Effector memory CD8-positive, alpha-beta T cell (primary cell): ENCODE measurements at places on chromosomes 12 and 14.

- no peak for DNase-seq
Measured at GRCh38 chr12:93011100-93011499, 82.0 kb upstream of the EEA1 start.

DNA sequence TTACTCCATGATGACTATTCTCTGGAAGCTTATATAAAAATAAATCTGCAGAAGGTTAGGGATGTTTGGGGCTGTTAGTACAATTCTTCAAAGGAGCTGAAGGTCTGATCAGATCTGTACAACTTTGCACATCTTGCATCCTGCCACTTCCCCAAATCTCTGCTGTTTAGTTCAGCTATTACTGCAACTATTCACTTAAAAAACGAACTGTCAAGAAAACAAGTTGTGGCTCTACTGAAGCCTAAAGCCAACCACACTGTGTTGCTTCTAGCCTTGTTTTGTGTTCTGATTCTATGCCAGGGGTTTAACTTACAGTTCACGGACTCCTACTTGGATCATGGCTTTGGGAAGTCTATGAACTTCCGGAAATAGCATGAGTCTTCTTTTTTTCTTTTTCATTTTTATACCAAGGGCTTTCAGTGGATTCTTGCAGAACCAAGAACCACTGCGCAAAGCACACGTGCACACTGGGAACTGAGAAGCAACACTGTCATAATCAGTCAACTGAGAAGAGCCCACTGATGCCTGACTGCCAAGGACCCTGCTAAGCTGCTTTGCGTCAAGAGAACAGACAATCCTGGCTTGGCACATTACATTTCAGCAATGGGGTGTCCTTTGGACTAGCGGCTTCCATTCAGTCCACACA, 66.3 kb upstream of the EEA1 start:
- DNase-seq = no peak

DNA sequence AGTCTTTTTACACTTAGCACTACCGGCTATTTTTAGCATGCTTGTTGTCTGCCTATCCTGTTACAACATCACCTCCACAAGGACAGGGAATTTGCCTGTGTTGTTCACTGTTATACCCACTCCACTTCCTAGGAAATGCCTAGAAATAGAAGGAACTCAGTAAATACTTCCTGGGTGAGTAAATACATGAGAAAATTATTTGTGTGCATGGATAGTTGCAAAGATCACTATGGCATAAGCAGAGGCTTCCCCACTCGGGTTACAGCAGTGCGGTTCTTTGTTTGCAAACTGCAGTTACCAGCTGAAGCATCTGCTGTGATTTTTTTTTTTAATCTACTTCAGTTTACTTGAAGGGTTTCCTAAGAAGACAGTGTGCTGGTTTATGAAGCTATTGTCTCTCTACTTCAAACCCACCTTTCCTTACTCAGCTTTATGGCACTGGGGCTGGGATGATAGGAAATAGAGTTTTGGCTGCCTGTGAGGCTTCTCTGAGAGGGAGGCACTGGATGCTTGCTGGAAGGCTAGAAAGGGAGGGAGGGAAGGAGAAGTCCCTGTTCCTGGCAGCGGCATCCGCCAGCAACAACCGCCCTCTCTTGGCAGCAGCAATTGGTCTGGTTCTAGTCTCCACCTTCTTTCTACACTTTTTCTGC, 29.0 kb downstream of the PDE6H start:
- DNase-seq = no peak

GRCh38 chr14:67887478-67887877, 67.9 kb downstream of the RAD51B start:
- no peak for DNase-seq

DNA sequence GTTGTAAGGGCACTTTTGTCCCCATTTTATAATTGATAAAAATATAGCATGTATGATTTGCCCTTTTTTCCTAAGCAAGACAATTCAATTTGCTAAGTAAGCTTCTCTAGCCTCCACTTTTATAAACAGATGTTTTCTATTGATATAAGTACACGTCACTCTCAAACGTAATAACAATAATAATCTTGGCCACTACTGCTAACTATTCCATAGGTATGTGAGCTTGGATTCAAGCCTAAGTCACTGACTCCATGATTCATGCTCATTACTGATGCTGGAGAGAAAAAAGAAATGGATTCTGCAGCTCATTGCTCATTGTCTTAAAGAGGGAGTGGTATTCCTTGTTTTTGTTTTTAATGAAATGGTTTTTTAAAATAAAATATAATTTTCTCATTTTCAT, 661.0 kb downstream of the GALC start:
- no peak for DNase-seq

DNA sequence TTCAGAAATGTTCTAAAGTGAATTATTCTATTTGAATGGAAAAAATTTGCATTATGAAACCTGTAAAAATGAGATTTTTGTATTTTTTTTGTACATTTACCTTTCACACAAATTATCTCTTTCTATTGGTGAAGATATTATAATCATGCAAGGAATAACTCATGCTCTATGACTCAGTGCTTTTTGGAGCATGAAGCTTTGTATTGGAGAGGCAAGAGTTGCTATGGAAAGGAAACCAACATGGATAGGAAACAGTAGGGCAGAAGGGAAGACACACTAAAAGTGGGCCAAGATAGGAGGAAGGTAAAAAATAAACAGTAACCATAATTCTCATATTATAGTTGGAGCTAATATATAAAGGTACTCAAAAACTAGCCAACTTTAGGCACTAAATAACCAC, 79.0 kb downstream of the PLCZ1 start:
- DNase-seq = no peak

DNA sequence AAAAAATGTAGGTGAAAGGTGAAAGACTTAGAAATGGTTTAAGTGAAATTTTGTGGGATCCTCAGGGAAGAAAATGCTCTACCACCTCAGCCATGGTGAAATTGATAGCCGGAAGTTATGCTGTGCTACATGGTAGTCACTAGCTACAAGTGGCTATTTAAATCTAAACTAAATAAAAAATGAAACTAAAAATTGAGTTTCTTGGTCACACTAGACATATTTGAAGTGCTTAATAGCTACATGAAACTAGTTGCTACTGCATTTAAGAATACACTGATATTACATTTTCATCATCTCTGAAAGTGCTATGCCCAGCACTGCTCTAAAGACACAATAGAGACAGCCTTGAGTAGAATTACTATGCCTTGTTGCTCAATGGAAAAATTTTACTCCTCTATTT, 10.3 kb upstream of the SLCO1B3 start:
- no peak for DNase-seq

GRCh38 chr12:85662207-85662602, 174.0 kb downstream of the RASSF9 start:
- no peak for DNase-seq

GRCh38 chr12:2288001-2288400, 235.2 kb downstream of the CACNA1C start:
- no peak for DNase-seq

- peak; percentile 57 for DNase-seq
Measured at GRCh38 chr14:23562822-23563472, 4.6 kb downstream of the AP1G2 start.

GRCh38 chr14:50038398-50039119, 77.8 kb downstream of the VCPKMT start:
- no peak for DNase-seq
